Endothelial cell (in vitro differentiated cells): ENCODE measurements at places on chromosomes 1 and 21.

DNA sequence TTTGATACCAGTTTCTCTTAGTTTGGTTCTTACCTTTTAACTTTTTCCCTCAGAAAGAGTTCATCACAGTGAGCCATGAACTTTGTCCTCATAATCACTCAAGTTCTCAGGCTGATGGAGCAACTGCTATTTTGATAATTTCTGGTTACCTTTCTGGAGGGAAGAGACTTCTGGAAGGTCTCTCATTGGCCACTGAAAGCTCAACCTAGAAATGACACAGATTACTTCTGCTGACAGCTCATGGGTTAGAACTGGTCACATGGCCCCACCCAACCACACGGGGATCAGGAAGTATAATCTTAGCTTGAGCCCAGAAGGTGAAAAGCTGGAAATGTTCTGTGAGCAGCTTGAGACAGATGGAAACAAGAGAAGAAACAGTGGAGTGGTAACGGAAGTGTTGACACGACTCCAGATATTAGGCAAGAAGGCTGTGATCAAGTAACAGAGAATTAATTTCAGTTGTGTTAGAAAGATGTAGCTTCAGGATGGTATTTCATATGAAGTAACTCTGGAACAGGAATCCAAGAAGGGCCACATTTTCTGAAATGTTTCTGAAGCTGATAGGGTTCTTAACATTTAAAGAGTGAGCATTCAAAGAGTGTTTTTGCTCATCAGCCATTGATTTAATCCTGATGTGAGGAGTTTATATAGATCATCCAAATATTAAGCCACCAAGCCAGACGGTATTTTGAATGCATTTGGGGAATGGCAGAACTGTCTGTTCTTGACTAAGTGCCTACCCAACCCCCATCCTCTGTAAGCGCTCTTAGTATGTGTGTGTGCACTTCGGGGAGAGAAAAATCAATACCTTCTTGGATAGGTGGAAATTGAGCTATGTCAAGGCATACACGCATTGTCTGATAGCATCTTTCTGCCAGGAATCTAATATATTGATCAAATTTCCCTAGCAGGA is 21.9 kb upstream of the XPR1 start:
- DNase-seq, result no peak
- H3K27ac ChIP-seq, result no peak overlapping the region
- H3K27me3 ChIP-seq, result no peaks in the 10 kb centered on the region
- H3K4me1 ChIP-seq, result peaks cover 6% of the 10 kb centered on the region

DNA sequence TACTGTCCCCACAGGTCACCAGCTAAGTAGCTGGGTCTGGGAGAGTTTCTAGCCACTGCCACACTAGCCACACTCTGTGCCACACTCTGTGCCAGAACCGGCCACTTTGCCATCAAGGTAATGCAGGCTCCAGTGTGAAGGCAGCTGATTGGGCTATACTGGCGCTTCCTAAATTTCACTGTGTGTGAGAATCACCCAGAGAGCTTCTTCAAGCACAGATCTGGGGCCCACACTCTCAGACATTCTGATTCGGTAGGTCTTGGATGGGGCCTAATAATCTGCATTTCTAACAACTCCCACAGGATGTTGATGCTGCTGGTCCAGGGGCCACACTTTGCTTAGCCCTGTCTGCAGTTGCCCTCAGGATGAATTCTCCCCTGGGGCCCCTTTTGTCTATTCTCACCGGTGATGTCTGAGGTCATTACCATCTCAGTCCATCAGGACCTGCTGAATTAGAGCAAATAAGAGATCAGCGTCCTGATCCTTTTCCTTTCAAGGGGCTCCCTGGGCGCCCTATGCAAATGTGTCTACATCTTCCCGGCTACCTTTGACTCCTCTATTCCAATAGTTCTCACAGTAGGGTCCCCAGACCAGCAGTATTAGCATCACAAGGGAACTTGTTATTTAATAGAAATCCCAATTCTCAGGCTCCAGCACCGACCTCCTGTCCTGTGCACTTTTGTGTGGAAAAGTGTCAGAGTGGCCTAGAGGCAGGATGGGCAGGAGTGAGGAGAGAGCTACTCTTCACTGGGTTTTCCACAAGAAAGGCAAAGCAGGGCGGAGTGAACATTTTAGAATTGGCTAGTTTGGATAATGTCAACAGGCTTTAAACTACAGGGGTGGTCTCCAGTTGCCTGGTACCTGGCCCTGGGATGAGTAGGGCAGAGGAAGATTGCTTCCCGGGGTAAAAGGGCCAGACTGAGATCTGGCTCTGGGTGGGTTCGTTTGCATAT is 24.7 kb upstream of the LRRN2 start:
- DNase-seq, result no peak
- no peak overlapping the region for H3K4me3 ChIP-seq
- H3K27me3 ChIP-seq, result peaks cover 20% of the 10 kb centered on the region
- no peak overlapping the region for H3K27ac ChIP-seq
- peaks cover 85% of the 10 kb centered on the region for H3K4me1 ChIP-seq

- peak overlapping the region; percentile 38 for H3K27ac ChIP-seq
- DNase-seq, result no peak
- H3K4me1 ChIP-seq, result peaks cover 18% of the 10 kb centered on the region
- H3K27me3 ChIP-seq, result peaks cover 9% of the 10 kb centered on the region
- no peak overlapping the region for H3K4me3 ChIP-seq
- H3K36me3 ChIP-seq, result no peaks in the 10 kb centered on the region
Measured at GRCh38 chr1:63903947-63904610, 130.3 kb downstream of the ROR1 start.

DNA sequence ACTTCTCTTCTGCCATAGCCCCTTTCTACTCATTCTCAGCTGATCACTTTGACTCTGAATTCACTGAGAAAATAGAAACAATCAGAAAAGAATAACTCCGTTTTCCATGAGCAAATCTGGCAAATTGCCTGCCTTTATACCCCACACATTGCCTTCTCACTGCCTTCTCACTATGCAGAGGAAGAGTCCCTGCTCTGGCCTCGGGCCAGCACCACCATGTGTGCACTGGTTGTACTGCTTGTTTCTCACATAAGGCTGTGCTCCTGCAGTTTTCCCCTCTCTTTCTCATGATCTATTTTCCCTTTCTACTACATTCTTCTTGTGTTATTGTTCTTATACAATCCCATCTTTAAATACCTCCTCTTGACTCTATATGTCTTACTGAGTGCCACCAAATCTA is 2.3 kb upstream of the HMGCS2 start:
- no peaks in the 10 kb centered on the region for H3K27me3 ChIP-seq
- peak; percentile 25 for DNase-seq
- no peak overlapping the region for H3K4me3 ChIP-seq
- H3K27ac ChIP-seq, result no peak overlapping the region
- H3K4me1 ChIP-seq, result peaks cover 2% of the 10 kb centered on the region

- peaks cover 30% of the 10 kb centered on the region for H3K36me3 ChIP-seq
- peaks cover 8% of the 10 kb centered on the region for H3K4me1 ChIP-seq
- no peak for DNase-seq
- no peak overlapping the region for H3K27ac ChIP-seq
Measured at GRCh38 chr1:77783141-77783540, 3.7 kb downstream of the MIGA1 start.
